ENCODE measurements at places on chromosomes 3 and 15.
A peak's percentile ranks its signal among the peaks of the same experiment; 100 is the strongest.

- DNase-seq = no peak
These were observed 259.7 kb upstream of the TLE3 start for GRCh38 chr15:70357453-70357852.

- DNase-seq = no peak
These were observed 52.3 kb downstream of the TRAK1 start for GRCh38 chr3:42143440-42143839.

- DNase-seq = no peak
These were observed 3.8 kb downstream of the FAM43A start for GRCh38 chr3:194689493-194689944.

DNA sequence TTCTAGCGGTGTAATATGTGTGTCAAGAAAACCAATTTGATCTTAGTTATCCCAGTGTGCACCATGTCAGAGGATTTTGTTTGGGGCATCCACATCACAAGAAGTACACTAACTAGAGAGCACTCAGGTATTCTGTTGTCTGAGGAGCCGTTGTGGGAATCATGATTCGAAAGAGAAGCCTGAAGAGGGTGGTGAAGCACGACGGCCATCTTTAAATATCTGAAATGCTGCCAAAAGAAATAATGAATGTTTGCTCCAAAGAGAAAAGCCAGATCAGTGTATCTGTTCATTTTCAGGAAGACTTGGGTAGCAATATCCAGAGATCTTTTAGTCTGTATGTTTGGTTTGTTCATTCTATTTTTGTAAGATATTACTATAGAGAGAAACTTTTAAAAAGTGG lies 180.7 kb downstream of the KLHL25 start:
- DNase-seq = no peak

- DNase-seq = no peak
These were observed 12.4 kb upstream of the TPM1 start for GRCh38 chr15:63030101-63030551.

DNA sequence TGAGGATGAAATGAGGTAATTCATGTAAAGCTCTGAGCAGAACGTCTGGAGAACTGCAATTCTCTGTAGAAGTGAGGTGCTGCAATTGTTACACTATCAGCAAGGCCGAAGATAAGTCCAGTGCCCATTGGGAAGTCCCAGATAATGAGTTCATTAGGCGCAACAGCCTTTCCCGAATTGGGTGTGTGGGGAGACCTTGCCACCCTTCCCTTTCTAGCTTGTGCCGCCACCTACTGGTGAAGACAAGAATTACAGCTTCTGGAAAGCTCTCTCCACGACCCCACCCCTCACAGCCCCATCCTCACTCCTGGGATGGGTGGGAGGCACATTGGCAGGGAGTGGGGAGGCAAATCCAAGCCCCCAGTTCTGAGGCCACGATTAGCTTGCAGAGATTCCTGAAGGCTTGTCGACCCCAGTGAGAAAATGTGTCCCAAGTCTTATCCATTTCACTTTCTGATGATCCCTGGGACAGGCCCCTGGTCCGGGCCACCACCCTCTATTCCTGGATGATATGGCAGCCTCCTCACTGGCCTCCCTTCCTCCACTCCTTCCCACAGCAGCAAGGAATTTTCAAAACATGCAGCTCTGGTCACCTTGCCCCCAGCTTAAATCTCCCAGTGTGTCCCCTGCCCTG lies 36.4 kb downstream of the FAM3D start:
- DNase-seq = peak; percentile 14

GRCh38 chr3:132352556-132353143 lies 35.4 kb downstream of the ACP3 start:
- peak; percentile 11 for DNase-seq
